M059J (cell line): ENCODE measurements at places on chromosomes 3 and 15. TPM values are rescaled to one million over a fixed set of nuclear protein-coding genes. Genes with fewer than 3 reads are reported as not detected.

GRCh38 chr3:177673112-177673914, 476.0 kb upstream of the TBL1XR1 start:
- DNase-seq, result peak; percentile 78

- DNase-seq, result no peak
These were observed 179.9 kb upstream of the THBS1 start for GRCh38 chr15:39400821-39401550.

GRCh38 chr3:32243519-32243918, 5.0 kb downstream of the CMTM8 start:
- no peak for DNase-seq

GRCh38 chr15:65072027-65072426, 4.2 kb upstream of the RASL12 start:
- DNase-seq, result no peak

GRCh38 chr3:129695230-129695629, 88.8 kb upstream of the PLXND1 start:
- DNase-seq, result no peak

The MUC4 gene
- 0.02 and 0.05 TPM in 2 replicates for total RNA-seq

DNA sequence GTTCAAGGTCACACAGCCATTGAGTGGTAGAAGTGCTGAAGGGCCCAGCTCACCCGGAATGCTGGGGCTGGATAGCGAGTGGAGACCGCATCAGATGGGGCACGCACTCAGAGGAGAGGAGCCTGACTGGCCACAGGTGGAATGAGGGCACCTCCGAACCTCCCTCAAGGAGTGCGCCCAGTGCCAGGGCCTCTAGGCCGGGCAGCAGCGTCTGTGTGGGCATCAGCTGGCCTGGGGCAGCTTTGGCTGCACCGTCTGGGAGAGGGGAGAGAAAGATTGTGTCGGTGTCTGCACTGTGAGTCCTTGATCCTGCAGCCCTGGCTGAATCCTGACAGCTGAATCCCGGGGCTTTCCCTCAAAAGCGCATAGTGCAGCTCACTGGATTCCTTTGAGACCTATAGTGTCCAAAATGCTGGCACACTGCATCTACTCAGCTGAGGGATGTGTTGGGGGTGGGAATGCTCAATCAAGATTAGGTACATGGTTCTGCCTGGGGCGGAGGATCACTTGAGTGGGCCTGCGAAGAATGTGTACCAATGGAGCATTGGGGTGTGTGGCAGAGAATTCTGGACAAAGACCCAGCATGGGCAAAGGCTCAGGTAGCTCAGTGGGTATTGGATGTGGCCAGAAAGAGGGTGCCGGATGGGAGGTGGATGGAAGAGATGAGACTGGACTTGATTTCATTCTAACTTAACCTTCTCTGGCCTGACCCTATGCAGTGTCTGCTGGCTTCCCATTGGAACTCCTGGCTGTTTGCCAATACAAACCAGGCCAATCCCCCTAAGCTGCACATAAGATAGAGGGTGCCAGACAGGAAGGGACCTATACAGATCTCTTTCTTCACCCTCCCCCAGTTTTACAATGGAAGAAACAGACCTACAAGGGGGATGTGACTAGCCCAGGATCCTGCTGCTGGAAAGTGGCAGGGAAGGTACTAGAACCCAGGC, 950 bp downstream of the ANKDD1A start:
- no peak for DNase-seq

The COL6A5 gene
- not detected in 2 replicates for total RNA-seq

- DNase-seq, result peak; percentile 96
These were observed 2.0 kb upstream of the CLDN16 start for GRCh38 chr3:190385731-190386688.

The GUCA1C gene
- 0.39 TPM in 1 of 2 replicates, not detected in the other for total RNA-seq

DNA sequence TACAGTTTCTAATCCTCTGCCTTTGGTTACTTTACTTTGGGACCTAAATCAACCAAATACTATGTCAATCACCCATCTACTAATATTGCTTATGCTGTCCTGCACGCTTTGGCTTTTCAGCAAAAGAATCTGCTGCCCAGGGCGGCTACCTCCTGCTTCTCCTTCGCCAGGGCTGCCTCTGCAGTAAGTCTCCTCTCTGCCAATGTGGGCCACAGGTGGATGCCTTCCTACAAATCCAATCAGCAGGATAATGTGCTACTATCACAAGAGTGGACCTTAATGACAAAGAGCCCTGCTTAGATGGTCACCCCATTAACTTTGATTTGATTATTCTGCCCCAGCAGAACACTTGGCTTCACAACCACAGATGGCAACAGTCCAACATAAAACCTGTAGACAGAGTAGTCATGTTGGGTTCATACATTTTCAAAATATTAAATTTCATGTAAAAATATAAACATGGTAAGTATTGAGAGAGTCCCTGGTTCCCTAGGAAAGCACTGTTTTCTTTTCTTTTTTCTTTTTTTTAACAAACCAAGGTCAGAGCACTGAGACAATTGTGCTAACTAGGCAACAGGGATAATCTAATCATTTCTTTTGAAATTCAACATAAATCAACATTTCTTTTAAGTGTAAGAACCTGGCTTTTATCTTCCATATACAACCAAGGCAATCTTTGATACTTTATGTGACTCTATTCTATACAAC, 298.3 kb downstream of the ZBTB20 start:
- no peak for DNase-seq

- DNase-seq, result peak; percentile 87
These were observed 8.8 kb upstream of the B3GNT5 start for GRCh38 chr3:183244219-183244618.

The MUC20 gene
- 0.07 TPM in 1 of 2 replicates, not detected in the other for total RNA-seq

DNA sequence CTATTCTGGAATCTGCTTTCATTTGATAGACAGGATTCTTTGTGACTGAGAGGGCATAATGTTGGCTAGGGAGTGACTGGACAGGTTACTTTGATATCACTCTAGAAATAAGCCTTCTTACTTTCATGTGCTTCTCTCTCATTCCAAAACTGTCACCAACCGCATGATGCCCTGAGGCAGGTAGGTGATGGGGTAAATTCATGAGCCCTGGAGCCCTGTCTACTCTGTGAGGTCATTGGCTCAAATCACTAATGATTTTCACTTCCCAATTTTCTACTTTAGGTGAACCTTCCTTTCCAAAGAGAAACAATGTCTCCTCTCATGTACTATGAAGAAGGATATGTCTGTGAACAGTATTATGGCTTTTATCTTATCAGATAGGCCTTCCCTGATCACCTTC, 596.7 kb downstream of the TUSC7 start:
- DNase-seq, result no peak

GRCh38 chr3:42403737-42404136, 6.7 kb downstream of the LYZL4 start:
- DNase-seq, result peak; percentile 26

The CCRL2 gene
- 0.27 and 1.0 TPM in 2 replicates for total RNA-seq

The PLCD1 gene
- total RNA-seq, result 0.39 and 2.4 TPM in 2 replicates

The ZNF620 gene
- 3.2 and 4.4 TPM in 2 replicates for total RNA-seq

The C3orf85 gene
- total RNA-seq, result not detected in 2 replicates

DNA sequence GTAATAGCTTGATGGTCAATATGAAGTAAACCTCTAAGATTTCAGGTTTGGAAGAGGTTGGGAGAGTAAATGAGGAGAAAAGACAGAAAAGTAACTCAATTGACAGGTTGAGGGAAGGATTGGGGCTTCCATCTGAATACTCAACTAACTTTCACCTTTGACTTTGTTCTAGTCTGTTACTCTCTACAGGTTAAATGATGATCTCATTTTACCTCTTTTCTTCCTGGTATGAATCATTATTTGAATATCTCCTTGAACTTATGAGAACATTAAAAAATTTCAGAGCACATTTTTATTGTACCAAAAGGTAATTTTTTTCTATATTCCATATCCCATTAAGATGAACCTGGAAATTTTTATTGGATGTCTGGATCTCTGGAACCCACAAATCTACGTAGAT, 87.9 kb upstream of the KCNH8 start:
- DNase-seq, result no peak

GRCh38 chr3:8486936-8487335, 14.7 kb upstream of the LMCD1 start:
- no peak for DNase-seq
